ENCODE measurements at places on chromosomes 12 and 14. TPM values are rescaled to one million over a fixed set of nuclear protein-coding genes. Genes with fewer than 3 reads are reported as not detected.

DNA sequence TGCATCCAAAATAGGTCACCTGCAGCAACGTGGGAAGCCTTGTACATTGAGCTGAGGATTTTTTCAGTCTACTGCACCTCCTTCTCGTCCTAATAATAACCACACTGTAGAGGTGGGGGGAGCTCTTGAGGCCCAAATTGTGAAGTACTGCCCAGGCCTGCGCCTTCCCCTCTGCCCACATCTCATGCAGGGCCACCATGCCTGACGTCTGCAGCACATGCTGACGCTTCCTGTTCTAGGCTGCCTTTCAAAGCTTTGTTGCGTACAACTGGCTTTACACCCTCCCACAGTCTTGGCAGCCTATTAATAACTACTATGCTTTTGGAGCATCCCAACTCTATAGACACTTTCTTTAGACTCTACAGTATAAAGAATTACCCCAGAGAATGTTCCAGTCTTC lies 26.5 kb upstream of the TTC7B start:
- DNase-seq = no peak

GRCh38 chr14:69719501-69719951 lies 47.4 kb upstream of the SRSF5 start:
- peak; percentile 95 for DNase-seq

- no peak for DNase-seq
These were observed 390.6 kb downstream of the KCNH5 start for GRCh38 chr14:62654641-62655040.

- no peak for DNase-seq
These were observed 194.9 kb upstream of the BTG1 start for GRCh38 chr12:92340441-92341064.

- no peak for DNase-seq
These were observed 8.6 kb upstream of the FRMD6 start for GRCh38 chr14:51643140-51643539.

- DNase-seq = no peak
These were observed 3.7 kb upstream of the GPHB5 start for GRCh38 chr14:63322472-63322871.

GRCh38 chr12:107179871-107180270 lies 86.5 kb upstream of the CRY1 start:
- no peak for DNase-seq

DNA sequence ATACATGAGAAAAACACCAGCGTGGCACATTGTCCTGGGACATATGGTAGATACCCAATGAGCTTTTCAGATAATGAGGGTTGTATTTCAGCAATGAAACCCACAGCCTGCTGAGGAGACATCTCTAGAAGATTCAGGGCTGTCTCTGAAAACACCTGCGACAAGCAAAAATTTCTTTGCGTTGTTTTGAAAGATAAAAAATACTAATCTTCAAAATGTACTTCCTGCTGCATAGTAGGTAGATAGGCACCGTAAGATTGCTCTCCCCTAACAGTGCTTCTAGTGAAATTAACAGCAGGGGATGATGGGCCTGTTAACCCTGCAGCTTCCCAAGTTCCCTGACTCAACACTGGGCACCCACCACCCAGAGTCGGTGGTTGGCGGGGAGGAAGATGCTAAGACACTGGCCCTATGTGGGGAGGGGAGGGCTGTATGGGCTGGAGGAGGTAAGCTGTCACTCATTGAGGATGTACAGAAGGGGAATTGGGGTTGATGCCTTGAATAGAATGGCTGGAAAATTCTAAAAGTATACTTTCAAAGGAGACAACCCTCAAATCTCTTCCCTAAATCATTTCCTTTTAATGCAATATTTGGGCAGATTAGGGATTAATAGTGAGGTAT lies 20.0 kb downstream of the ZFP36L1 start:
- DNase-seq = no peak

HSPA2 gene
- 7.0 TPM for total RNA-seq

DNA sequence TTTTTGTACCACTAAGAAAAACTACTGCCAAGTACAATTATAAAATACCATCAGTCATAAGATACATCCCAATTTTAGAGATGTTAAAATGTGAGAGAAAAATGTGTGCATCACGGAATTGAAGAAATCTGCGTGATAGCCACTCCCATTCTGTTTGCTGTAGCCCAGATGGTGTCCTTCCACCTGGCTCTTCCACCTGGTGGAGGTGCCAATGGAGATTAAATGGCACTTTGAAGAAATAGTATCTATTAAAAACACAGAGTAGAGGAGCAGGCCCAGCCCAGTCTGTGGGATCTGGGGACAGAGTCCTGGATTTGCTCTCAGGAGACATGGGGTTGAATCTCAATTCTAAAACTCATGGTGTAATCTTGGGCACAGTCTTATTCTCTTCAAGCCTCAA lies 35.5 kb downstream of the TSPAN11 start:
- DNase-seq = no peak

KDM5A gene
- 73.5 TPM for total RNA-seq
